ENCODE measurements at places on chromosomes 4 and X. TPM values are rescaled to one million over a fixed set of nuclear protein-coding genes. Genes with fewer than 3 reads are reported as not detected.

- peak; percentile 72 for DNase-seq
These were observed 22.1 kb downstream of the YIPF7 start for GRCh38 chr4:44629280-44629866.

DNA sequence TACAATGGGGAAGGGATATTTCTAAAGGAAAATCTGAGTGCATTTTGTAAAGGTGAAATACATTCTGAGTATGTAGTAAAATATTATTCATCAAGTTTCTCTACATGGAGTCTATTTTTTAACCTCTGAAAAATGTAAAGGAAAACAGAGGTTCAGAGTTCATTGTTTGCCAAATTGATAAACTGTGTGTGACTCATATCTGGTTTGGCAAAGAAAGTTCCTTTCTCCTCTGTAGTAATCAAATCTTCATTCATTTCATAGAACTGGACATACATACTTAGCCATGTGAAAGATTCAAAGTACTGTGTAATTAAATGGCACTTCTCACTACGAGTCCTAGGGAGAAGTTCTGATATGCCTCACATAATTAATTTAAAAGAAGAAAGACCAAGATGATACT, 61.6 kb downstream of the HPGD start:
- peak; percentile 16 for DNase-seq

- DNase-seq: no peak
These were observed 178.7 kb downstream of the FRAS1 start for GRCh38 chr4:78235800-78236199.

DNA sequence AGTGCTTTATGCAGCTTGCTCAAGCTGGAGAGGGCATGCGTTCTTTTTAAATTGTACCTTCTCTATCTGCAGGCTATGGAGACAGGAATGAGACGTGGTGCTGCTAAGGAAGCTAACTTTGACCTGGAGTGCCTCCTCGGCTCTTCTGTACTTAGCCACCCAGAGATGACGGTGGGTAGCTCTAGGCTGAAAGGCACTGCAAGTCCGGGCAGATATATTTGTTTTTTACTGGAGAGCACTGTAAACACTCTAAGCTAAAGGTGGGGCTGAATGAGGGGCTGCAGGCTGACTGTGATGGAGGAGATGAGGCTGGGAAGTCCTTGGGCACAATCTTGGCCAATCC, 12.1 kb downstream of the ELF4 start:
- DNase-seq: no peak

DNA sequence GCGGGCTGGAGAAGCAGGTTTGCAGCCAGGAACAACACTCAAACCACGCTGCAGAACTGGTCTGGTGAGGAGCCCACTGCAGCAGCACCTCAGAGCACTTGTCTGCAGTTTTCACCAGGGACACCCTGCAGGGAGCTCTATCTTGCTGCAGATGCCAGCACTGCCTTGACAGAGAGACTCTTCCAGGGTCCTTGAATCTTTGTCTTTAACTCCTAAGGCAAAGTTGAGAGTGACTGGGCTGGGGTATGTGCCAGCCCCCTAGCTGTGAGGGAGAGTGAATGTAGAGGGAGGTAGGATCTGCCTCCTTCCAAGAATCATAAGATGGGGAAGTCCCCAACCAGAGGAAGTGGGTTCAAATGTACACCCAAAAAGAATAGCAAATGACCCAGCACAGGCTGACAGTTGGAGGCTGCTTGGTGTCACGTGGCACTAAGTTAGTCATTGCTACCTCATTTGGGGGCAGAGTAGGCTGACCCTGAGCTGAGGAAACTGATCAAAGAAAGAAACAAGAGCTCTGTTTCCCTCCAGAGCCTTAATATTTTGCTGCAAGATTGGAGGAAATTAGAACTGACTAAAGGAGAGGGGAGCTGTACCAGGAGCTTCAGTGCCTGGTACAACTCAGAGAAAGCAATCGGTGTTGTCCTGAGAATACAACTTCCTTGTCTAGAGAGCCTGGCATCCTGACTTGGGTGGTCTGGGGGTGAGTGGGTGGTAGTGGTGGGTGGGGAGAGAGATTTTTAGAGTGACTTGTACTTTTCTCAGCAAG, 28.2 kb upstream of the HUWE1 start:
- DNase-seq: peak; percentile 21

DNA sequence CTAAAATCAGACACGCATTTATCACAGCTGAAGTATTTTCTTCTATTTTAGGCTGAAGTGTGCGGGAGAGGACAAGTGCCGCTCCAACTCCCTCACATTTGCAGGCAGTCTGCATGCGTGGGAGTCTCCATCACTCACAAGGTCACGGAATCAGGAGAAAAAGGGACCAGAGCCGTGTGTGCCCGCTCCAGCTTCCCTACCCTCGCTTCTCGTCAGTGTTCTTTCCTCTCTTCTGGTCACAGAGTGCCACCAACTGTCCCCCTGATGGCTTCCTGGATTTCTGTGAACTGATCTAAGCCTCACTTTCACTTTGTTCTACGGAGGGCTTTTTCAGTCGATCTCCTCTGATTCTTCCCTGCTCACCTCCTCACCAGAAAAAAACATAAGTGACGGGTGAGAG, 407.4 kb upstream of the AADAT start:
- peak; percentile 45 for DNase-seq

GRCh38 chr4:86096373-86096772, 263.5 kb downstream of the MAPK10 start:
- DNase-seq: no peak

DNA sequence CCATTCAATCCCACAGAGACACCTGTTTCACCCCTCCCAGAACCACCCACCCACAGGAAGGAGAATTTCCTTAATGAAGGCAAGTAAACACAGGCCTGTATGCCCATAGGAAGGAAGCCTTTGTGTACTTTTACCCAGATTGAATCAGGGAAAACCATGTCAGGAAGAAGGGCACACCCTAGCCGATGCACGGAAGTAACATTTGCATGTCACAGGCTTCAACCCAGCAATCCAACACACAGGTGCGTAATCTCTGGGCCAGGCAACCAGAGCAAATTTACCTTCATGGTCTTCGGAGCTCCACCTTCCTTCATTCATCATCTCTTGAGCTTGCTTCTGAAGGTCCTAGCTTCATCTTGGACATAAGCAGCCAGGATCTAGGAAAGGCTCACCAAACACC, 206.3 kb downstream of the SHROOM3 start:
- no peak for DNase-seq

Gene EVC
- total RNA-seq: 29.0 TPM

Gene FAM9C
- not detected for total RNA-seq

Gene CENPVL1
- not detected for total RNA-seq

Gene HSD17B13
- not detected for total RNA-seq

Gene KIF4A
- total RNA-seq: 13.6 TPM

Gene UBQLN2
- total RNA-seq: 18.0 TPM

Gene TLR3
- total RNA-seq: 6.5 TPM

Gene FGFBP1
- total RNA-seq: 9.5 TPM

All from MCF 10A (cell line).